ENCODE measurements at places on chromosomes 16 and 17.

- no peak for DNase-seq
These were observed 13.1 kb downstream of the CNGB1 start for GRCh38 chr16:57957673-57958392.

- no peak for DNase-seq
These were observed 32.5 kb downstream of the NMT1 start for GRCh38 chr17:45093444-45094110.

DNA sequence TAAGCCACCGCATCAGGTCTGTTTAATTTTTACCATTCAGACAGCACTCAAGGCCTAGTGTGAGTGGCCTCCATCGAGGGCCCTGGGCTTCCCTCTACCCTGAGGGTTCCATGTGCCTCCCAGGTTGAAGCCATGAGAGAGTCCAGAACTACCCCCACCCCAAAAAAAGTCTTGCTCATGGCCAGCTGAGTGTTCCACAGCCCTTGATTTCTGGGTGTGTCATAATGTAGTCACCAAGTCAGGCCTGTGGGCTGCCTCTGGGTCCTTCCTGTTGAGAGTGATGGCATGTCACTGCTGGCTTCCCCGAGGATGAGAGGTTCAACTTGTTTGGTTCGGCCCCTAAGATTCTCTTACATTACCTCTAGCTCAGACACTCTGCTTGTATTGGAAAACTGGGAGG is 100.6 kb downstream of the PITPNC1 start:
- no peak for DNase-seq

DNA sequence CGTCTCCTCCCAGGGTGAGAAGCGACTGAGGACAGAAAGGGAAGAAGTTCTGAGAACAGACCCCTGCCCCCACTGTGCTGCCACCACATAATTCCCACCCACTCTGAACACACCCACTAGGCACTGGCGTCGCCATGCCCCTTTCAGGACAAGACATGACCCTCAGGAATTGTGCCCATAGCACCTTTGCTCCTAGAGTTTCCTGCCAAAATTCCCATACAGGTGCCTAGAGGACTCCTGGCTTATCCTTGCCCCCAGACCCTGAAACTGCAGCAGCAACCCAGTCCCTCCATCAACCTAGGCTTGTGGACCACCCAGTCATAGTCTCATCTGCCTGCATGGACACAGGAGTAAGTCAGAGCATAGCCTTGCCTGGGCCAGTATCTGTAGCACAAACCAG is 157.7 kb upstream of the ZNF267 start:
- no peak for DNase-seq

- no peak for DNase-seq
These were observed 79.2 kb upstream of the RBL2 start for GRCh38 chr16:53355064-53355463.

- DNase-seq = peak; percentile 52
These were observed 13.5 kb upstream of the ZNF689 start for GRCh38 chr16:30623536-30624283.

GRCh38 chr16:57145046-57146021 is 40.5 kb downstream of the PSME3IP1 start:
- no peak for DNase-seq

GRCh38 chr16:50434872-50435478 is 66.2 kb upstream of the BRD7 start:
- DNase-seq = no peak

DNA sequence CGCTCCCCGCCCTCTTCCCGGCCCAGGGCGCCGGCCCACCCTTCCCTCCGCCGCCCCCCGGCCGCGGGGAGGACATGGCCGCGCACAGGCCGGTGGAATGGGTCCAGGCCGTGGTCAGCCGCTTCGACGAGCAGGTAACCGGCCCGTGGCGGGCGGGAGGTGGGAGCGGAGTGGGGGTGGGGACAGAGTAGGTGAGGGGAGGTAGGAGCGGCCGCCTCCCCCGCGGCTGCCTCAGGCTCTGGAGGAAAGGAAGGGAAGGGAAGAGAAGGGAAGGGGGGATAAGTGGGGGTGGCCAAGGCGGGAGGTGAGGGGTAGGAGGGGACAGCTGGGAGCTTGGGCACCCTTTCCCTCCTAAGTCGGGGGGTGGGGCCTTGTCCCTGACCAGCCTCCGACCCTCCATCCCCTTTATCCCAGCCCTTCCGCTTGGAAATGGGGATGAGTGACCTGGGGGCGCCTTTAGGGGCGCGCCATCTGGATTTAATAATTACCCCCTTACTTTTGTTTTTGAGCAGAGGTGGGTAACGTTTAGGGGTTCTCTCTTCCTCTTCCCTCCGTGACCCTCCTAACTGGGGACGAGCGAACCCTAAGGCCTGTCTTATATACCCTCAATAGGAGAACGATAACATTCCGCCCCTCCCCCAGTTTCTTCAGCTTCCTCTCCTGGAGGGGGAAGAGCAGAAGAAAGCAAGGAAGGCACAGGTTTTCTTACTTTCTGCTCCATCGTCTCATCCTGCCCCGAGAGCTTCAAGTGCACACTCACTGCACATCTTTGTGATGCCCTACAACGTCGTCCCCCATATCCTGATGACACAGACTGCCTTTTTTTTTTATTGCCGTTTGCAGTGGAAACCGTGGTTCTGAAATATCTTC is 694 bp downstream of the NF1 start:
- peak; percentile 36 for DNase-seq

DNA sequence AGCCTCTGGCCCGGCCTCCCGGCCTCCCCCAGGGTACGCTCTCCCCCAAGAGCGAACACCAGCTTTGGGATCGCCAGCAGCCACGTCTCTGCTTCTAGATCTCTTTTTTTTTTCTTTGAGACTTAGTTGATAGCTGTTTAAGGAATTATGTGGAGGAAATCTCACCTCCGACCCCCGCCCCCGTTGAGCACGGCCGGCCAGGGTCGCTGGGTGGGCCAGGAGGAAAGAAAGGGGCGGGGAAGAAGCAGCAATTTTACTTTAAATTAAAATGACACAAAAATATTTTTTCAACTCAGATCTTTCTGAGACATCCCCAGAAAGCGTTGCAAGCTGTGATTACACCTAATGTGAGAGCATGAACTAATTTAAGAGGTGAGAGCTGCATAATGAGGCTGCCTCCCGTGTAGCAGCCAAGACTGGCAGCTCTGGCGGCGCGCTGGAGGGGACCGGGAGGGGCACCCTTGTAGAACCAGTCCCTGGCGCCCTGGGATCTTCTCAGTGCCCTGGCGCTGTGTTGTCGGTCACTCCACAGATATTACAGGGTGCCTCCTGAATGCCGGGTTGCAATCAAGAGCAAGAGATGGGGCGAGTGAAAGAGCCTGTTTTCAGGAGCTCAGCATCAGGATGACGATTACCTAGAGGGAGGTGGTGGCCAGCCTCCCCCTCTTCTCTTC is 1.9 kb upstream of the CBLN1 start:
- no peak for DNase-seq

DNA sequence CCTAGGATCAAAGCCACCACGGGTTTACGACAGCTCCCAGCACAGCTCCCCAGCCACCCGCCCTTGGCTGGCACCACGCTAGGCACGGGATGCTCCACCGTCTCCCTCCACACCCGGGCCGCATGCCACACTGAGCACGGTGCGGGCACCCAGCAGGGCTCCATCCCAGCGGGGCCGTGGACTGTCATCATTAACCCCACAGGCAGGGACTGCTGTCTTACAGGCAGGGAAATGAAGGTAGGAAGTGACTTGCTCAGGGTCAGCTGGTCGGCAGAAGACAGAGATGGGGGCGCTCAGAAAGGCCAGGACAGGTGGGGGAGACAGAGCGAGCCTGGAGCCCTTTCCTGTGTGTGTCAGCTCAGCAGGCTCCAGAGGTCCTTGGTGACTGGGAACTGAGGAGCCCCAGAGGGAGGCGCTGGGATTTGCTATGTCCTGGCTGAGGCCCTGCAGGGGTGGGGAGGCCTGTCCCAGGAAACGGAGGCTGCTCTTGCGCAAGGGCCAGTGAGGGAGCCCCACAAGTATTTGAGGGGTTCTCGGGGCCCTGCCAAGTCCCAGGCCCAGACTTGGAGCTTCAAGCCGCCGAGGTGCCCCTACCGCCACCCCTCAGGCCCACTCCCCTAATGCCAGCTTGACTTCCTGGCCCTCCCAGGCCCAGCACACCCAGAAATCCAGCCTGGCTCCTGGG is 3.2 kb downstream of the UBALD1 start:
- no peak for DNase-seq

DNA sequence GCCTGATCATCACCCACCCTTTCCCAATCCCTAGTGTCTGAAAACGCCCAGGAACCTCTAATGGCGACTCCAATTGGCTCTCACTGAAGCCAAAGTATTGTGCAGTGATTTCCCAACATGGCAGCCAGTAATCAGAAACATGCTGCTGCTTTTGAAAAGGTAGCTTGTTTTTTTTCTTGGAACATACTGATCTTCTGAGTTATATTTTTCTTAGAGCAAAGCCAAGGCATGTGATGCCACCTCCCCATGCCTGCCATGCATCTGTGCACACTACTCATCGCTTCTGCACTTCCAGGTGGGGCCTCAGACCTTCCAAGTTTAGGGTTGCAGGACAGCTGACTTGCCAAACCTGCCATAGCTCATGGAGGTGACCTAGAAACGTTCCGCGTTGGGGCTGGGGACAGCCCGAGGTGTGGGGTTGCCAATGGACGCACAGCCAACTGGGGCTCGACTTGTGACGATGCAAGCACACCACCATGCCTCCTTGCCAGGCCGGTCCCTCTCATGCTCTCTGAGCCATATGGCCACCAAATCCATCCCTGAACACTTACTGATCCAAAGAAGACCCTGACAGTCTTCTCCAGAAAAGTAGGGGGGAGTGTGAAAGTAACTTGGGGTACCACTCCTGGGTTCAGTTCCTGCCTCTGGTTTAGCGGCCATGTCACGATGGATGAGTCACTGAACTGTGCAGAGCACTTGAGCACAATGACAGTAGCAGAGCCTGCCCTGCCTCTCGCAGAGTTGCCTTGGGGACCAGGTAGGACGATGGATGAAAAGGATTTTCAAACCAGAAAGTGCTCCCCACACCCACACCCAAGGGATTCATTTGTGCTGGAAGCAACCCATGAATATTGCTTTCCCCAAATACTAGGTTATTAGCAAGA is 155.7 kb downstream of the CCDC182 start:
- DNase-seq = no peak

DNA sequence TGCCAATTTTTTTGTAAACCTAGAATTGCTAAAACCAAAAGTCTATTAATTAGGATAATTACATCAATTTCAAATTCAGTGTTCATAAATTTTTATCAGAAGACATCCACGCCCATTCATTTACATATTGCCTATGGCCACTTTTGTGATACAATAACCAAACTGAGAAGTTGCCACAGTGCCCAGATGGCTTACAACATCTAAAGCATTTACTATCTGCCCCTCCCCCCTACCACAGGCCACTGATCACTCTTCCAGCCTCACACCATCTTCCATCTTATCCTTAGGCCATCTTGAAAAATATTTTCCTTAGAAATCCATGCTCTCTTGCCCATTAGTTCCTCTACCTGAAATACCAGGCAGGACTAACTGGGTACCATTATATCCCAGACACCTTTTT is 6.3 kb upstream of the PRKAR1A start:
- DNase-seq = no peak

- no peak for DNase-seq
These were observed 29.2 kb downstream of the TMEM186 start for GRCh38 chr16:8768283-8768682.

DNA sequence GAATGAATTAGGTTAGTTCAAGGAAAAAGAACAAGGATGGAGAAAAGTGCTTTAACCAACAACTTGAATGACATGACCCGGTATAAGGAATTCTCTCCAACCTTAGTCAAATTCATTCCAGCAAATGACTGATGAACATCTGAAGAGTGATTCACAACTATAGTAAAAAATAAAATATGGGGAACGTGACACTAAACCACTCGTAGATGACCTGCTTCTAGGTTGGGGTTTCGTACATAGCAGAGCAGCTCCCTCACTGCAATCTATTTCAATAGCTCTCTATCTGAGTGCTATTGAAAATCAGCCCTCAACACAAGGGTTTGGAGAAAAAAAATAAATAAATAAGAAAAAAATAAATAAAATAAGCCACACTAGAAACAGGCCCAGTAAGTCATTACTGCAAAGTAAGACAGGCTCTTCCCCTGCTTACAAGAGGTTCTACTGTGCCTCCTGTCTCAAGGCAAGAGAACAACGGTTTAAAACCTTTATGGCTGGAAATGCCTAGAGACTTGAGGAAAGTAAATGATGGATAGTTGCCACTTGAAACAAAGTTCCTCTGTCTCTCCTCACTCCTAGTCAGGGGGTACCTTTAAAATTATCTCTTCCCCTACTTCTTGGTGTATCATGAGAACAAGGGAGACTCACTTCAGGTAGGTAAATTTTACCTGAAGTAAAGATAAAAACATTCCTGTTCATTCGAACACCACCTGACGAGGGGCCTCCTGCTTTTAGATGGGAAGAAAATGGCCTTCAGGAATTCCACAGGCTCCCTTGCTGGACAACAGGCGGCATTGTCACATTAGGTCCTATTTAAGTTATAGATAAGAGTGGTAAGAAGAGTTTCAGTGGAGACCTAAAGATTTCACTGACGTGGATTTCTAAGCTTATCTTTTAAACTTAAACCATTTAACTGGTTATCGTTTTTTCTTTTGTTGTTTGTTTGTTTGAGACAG is 20.5 kb downstream of the COG7 start:
- no peak for DNase-seq

DNA sequence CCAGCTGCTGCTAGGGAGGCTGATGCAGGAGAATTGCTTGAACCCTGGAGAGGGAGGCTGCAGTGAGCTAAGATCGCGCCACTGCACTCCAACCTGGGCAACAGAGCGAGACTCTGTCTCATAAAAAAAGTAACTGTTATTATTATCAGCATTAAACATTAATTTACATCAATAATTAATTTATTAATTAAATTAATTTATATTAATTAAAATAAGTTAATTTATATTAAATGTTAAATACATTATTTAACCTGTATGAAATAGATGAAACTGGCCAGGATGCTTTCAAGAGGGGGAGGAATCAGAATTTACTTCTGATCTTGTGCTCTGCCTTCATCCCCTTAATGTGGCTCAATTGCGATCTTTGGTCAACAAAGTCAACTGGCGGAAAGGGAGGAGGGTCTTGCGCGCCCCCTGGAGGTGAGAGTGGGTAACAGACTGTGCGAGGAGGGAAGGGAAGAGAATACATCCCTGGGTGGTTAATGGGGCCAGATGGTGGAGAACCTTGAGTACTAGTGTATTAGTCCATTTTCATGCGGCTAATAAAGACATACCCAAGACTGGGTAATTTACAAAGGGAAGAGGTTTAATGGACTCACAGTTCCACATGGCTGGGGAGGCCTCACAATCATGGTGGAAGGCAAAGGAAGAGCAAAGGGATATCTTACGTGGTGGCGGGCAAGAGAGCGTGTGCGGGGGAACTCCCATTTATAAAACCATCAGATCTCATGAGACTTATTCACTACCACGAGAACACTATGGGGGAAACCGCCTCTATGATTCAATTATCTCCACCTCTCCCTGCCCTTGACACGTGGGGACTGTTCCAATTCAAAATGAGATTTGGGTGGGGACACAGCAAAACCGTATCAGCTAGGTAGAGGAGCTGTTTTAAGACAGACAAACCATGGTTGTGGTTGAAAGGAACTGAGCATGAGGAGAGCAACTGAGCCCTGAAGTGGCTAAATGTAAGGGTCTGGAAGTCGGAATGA is 15.7 kb upstream of the CPPED1 start:
- peak; percentile 81 for DNase-seq

GRCh38 chr17:58614859-58615459 is 76.9 kb downstream of the TEX14 start:
- no peak for DNase-seq

GRCh38 chr17:17966399-17966798 is 5.8 kb downstream of the TOM1L2 start:
- no peak for DNase-seq
